ENCODE measurements at places on chromosomes 2 and 18. TPM values are rescaled to one million over a fixed set of nuclear protein-coding genes. Genes with fewer than 3 reads are reported as not detected.

DNA sequence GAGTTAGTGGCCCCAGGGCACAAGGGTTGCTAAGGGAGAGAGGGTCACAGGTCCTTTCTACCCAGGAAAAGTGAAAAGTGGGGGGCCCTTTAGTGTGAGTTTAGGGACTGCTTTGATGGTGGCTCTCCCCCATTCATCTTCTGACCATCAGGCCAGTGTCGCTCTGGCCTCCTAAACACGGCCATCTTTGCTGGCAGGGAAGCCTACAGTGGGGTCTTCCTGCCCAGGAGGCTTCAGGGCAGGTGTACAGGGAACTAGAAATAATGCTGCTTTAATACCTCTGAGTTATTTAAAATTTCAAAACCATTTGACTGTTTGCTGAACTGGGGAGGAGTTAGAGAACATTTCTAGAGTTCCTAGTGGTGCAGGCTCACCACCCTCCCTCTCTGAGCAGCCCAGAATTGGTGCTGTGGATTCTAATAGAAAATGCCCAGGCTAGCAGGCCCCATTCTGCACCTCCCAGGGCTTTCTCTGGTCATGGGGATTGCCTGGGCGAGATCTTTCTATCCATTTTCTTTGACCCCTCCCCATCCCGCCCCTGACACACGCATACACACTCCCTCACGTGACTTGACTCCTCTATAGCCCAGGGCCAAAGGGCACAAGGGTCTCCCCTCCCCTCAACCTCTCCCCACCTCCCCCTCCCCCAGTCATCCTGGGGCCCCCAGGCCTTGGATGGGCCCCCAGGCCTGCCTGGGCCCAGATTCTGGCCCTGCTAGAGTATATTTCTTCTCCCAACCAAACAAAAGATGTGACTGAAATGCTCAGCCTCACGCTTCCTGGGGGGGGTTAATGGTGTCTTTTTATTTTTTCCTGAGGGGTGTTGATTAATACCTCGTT lies 3.1 kb downstream of the PKDCC start:
- no peak for DNase-seq

Gene SERPINB3
- not detected for total RNA-seq

DNA sequence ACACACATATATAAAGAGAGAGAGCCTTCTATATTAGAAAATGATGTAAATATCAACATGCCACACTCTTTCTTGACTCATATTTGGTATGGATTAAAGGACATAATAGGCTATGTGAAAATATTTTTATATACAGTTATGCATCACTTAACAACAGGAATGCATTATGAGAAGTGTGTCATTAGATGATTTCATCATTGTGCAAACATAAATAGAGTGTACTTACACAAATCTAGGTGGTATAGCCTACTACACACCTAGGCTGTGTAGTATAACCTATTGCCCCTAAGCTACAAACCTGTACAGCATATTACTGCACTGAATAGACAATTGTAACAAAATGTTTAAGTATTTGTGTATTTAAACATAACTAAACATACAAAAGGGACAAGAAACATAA lies 354.8 kb upstream of the CNTNAP5 start:
- DNase-seq, result no peak

DNA sequence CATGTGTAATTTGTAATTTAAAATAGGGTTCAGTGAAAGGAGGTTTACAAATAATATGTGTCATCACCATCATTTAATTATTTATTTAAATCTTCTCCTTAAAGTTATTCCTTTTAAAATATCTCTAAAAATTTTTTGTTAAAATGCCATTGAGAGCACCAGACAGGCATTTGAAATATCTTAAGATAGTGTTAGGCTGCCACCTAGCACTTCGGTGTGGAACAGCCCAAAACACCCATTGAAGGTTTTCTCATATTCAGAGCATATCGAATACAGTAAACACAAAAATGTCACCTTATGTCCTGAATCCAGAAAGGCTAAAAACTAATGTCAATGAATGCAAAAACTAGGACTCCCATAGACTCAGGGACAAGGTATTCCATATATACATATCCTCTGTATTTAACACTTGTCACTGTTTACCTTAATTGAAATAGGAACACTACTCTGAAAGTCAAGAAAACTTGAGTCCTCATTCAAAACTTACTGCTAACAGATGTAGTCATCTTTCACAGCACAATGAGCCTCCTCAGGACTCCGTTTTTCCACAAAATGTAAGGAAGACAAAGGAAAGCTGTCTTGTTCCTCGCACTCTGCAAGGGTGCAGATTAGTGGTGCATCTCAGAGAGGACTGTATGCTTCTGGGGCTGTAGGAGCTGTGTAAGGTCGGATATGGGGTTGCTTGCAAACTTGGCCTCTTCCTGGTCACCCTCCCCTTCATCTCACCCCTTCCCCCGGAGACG lies 329.5 kb downstream of the PAX3 start:
- DNase-seq, result peak; percentile 45

GRCh38 chr2:232296776-232297525 lies 81.6 kb upstream of the ALPP start:
- no peak for DNase-seq

Measured in HFFc6 (cell line).